Aorta (tissue), 5 donors: ENCODE measurements at places on chromosomes 4 and X. TPM values are rescaled to one million over a fixed set of nuclear protein-coding genes. Genes with fewer than 3 reads are reported as not detected.

MAD2L1 gene
- 1.5 TPM for total RNA-seq

CXCL3 gene
- total RNA-seq = 12.1 TPM

- DNase-seq = no peak
- no peak overlapping the region for H3K27ac ChIP-seq
- no peak overlapping the region for H3K4me3 ChIP-seq
- H3K27me3 ChIP-seq = no peaks in the 10 kb centered on the region
Measured at GRCh38 chrX:138026211-138026610, 460.3 kb downstream of the ZIC3 start.

- H3K4me1 ChIP-seq = peaks cover 4% of the 10 kb centered on the region
- no peak for DNase-seq
- no peak overlapping the region for H3K4me3 ChIP-seq
Measured at GRCh38 chr4:41590591-41590990, 52.6 kb downstream of the LIMCH1 start.

DNA sequence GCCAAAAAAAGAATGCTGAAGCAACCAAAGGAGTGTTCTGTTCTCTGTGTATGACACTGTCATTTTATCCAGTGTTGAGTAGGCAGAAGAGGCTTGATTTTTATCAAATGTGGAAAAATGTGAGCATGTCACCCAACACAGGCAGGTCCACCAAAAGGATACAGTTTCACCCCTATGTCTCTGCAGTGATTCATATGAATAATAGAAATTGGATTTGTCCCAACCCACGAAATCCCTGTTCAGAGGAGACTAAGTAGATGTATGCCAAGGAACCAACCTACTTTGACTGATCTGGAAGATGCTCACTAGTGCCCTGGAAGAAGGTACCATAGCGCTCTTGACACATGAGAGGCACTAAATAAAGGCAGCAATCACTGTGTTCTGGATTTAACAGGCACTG, 72.5 kb downstream of the FGF13 start:
- H3K27ac ChIP-seq = no peak overlapping the region
- no peak overlapping the region for H3K4me3 ChIP-seq
- peaks cover 4% of the 10 kb centered on the region for H3K4me1 ChIP-seq
- no peak for DNase-seq
- H3K36me3 ChIP-seq = no peaks in the 10 kb centered on the region
